Activated CD4-positive, alpha-beta memory T cell treated with anti-CD3 and anti-CD28 coated beads for 36 hours (primary cell): ENCODE measurements at places on chromosomes 7 and 10. TPM values are rescaled to one million over a fixed set of nuclear protein-coding genes. Genes with fewer than 3 reads are reported as not detected.
A peak's percentile ranks its signal among the peaks of the same experiment; 100 is the strongest.

DNA sequence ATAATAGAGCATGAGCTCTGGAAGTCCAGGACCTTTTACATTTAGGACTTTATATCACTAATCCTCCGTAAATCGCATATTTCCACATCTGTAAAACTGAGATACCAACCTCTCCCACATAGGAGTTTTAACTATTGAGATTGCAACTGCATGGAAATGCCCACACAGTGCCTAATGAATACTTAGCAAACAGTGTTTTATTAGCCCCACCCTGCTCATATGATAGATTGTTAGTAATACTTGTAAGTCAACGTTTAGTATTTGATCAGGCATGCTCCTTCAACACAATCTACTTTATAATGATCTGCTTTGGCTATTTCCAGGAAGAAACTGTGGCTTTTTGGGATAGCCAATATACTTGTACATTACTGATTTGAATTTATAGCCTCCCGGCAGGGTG lies 8.5 kb downstream of the PDZD8 start:
- no peak for DNase-seq

- DNase-seq, result no peak
These were observed 34.8 kb upstream of the TAX1BP1 start for GRCh38 chr7:27705200-27705594.

DNA sequence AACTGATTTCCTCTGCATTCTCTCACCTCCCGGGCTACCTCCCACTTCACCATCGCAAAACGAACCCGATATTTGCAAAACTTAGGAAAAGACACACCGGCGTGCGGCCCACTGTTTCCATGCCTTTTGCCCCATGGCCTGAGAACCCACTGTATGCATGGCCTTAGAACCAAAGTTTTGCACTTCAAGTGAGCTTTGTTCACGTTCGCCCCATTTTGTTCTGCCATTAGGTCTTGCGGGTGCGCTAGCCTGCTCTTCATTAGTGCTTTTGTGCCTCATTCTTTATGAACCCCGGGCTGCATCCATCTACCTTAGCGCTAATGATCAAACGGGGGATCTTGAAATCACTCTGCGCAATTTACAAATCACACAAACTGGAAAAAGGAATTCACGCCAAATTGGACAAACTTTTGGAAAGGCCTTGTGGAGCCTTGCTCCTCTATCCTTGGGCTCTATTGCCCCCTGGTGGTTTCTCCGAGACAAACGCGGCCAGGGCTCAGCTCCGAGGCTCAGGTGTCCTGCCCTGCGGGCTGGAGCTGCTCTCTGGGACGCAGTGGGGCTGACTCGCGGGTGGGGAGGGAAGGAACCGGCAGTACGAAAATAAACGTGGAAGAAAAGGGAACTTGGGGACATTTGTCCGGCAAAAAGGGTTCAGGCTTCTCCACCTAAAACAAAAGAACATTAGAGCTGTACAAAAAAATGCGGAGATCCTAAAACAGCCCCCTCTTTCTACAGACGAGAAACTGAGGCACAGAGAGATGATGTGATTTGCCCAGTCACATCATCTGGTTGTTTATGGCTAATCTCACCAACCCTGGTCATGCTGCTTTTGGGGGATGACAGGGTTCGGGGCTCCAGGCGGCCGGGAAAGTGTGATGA lies 300.4 kb upstream of the NFE2L3 start:
- DNase-seq, result peak; percentile 78

Gene GFRA1
- total RNA-seq, result not detected

DNA sequence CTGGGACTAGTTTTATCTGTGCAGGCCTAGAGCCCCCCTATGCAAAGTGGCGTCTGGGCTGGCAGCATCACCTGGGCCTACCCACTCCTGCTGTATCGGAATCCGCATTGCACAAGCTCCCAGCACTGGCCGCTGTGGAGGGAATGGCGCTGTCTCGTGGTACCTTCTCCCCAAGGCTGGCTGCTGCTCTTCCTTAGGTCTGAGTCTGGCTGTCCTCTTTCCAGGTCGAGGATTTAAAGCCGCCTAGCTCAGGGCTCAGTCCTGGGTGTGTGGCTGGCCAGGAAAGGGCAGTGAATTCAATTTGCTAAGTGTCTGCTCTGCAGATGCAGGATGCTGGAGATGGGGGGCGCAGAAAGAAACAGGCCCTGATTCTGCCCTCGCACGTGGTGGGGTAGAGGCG lies 44.7 kb downstream of the MGMT start:
- DNase-seq, result no peak

DNA sequence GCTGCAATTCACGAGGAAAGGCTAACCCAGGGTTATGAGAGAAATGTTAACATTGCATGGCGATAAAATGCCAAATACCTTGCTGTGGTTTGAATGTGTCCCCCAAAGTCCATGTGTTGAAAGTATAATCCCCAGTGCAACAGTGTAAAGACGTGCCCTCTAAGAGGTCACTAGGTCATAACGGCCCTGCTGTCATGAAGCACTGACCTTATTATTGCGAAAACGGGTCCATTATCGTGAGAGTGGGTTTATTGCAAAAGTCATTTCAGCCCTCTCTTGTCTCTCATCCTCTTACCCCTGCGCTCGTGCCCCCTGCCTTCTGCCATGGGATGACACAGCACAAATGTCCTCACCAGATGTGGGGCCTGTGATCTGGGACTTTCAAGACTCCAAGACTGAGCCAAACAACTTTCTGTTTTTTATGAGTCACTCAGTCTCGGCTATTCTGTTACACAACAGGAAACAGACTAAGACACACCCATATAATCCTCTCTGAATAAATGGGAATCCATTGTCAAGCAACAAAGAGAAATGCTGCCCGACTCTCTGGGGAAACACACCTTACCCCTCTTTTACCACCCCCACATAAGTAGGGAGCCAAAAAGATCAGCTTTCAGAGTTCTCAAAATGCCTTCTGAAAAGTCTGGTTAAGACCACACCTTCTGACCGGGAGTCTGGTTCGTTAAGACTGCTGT lies 73.1 kb upstream of the UCN3 start:
- peak; percentile 88 for DNase-seq

DNA sequence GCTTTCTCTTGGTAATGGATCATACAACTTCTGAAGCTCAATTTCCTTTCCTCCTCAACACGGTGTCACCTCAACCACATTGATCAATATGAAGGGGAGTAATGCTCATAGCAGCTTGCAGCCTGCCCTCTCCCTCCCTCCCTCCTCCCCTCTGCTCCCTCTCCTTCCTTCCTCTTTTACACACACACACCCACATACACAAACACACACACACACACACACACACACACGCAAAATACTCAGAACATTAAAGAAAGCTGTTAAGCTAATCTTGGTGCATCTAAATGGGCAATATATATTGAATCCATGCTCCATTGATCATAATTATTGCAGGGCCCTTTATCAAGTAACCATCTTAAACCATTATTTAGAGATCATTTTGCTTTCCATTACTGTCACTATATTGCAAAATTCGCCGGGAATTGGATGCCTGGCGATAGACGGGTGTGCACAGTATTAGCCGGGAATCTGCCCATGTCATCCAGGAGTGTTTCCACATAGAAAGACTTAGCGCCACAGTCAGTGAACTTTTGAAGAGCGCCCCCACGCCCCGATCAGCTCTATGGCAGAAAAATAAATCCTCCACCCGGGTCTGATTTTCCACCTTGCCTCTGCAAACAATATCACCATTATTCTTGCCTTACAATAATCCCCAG lies 122.0 kb downstream of the PRLHR start:
- no peak for DNase-seq

- no peak for DNase-seq
These were observed 746.2 kb upstream of the POM121L12 start for GRCh38 chr7:52289247-52289646.

Gene PLEKHS1
- not detected for total RNA-seq

DNA sequence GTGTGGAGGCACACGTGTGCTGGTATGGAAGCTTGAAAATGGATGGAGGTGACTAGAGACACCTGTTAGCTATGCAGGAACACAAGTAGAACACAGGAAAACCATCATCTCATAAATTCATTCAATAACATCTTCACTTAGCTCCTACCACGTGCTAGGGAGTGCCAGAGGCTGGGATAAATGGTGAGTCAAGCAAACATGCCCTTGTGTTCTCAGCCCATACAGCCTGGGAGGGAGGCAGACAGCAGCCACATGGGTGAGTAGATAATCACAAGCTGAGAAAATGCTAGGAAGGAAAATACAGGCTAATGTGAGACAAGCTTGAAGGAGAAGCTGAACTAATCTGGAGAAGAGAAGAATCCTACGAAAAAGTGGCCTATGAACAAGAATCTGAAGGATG lies 468.0 kb upstream of the ZMIZ1 start:
- no peak for DNase-seq

- DNase-seq, result no peak
These were observed 207.3 kb upstream of the SORCS1 start for GRCh38 chr10:107371801-107372200.

Gene PIP
- total RNA-seq, result not detected

DNA sequence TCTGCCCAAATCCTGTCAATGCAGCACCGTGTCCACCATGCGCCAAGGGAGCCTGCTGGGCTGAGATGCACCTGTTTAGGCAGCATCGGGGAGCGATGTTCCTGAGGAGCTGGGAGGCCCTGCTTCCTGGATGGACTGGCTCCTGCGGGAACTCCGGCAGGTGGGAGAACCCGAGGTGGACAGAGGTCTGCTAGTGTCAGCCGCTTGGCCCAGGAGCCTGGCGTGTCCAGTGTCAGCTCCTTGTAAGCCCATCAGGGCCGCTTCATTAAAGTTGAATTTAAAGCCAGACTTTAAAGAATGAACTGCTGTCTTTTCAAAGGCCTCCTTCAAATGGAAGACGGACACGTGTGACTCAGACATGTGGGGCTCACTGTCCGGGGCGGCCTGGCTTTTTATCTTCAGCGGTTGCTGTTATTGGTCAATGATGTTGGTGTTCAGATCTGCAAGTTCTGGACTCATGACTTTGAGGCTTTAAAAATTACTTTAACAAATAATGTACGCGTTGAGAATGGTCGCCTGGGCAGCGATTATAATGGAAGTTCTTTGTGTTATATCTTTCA lies 422.5 kb downstream of the DNAJB6 start:
- no peak for DNase-seq

DNA sequence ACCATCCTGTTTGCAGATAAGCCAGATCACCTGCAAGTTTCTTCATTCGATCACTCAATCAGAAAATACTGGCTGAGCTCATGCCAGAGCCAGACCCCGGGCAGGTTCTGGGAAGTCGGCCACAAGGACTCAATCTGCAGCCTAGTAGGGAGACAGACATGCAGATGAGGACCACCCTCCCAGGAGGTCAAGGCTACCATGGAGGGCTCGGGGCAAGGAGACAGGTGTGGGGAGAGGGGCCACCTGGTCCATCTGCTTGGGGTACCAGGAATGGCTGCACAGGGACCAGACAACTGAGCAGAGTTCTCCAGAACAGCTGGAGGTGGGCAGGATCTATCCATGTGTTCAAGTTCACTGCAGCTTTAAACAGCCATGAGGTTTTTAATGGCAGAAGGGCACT lies 16.8 kb upstream of the CPXM2 start:
- no peak for DNase-seq
